ENCODE measurements at places on chromosomes 6 and 20. TPM values are rescaled to one million over a fixed set of nuclear protein-coding genes. Genes with fewer than 3 reads are reported as not detected.

The SNX21 gene
- 23.2 TPM for total RNA-seq

The EPPIN gene
- total RNA-seq = not detected

The MACROD2 gene
- total RNA-seq = 10.0 TPM

The PLN gene
- 47.2 TPM for total RNA-seq

The CLVS2 gene
- total RNA-seq = not detected

The B3GALT4 gene
- 20.2 TPM for total RNA-seq

The PROKR2 gene
- total RNA-seq = not detected

The MICB gene
- 5.7 TPM for total RNA-seq

The LY6G6D gene
- total RNA-seq = not detected

The ZFP64 gene
- total RNA-seq = 14.6 TPM

The SLC17A1 gene
- 26.3 TPM for total RNA-seq

The PDE7B gene
- 15.4 TPM for total RNA-seq

The DUSP22 gene
- 60.7 TPM for total RNA-seq

The PDYN gene
- not detected for total RNA-seq

The CEBPB gene
- total RNA-seq = 81.4 TPM

The ZNF343 gene
- 12.1 TPM for total RNA-seq

The PHIP gene
- 30.6 TPM for total RNA-seq

- DNase-seq = no peak
Observed at GRCh38 chr6:105591053-105591452, 188.2 kb upstream of the PREP start.

GRCh38 chr6:31655349-31656237, at the start of gene APOM:
Gene APOM, plus strand, starts transcription at chr6:31655894. Its CDS starts 73 bp downstream, at chr6:31655967.
- DNase-seq = no peak

- no peak for DNase-seq
Observed at GRCh38 chr20:4748847-4749246, 27.1 kb downstream of the PRND start.

- DNase-seq = peak; percentile 47
Observed at GRCh38 chr6:16700202-16700915, 60.9 kb downstream of the ATXN1 start.

DNA sequence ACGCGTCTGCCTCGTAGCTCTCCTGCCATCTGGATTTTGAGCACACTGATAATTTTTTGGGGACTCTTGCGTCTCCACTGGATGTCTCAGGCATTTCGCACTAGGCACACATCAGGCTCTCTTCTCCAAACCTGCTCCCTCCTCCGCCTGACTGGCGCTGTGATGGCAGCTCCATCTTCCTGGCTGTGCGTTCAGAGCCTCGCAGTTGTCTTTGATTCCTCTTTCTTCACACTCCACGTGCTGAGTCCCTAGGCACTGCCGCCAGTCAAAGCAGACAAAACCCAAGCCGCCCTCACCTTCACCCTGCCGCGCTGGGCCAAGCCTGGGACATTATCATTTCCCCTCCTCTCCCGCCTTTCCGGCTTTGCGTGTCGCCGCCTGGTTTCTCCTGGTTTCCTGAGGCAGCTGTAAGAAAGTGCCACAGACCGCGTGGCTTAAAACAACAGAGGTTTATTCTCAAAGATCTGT, 778 bp downstream of the PSMG4 start:
- peak; percentile 58 for DNase-seq

- DNase-seq = peak; percentile 95
Observed at GRCh38 chr6:16544006-16544405, 217.3 kb downstream of the ATXN1 start.

DNA sequence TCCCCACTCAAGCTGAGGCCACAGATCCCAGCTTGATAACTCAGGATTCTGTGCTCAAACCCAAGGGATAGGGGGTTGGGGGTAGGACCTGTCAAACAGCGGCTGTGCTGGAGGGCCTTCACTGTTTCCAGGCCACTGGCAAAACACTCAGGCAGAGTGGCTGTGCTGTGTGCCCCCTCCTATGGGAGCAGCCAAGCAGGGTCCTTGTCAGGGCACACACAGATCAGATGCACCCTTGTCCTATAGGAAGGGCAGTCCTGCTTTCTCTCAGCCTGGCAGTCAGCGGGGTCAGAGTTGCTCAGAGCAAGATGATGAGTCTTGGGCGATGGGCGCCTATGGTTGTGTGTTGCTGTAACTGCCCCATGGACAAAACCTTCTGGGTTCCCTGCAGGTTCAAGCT, 554.8 kb downstream of the TBC1D32 start:
- DNase-seq = peak; percentile 46

DNA sequence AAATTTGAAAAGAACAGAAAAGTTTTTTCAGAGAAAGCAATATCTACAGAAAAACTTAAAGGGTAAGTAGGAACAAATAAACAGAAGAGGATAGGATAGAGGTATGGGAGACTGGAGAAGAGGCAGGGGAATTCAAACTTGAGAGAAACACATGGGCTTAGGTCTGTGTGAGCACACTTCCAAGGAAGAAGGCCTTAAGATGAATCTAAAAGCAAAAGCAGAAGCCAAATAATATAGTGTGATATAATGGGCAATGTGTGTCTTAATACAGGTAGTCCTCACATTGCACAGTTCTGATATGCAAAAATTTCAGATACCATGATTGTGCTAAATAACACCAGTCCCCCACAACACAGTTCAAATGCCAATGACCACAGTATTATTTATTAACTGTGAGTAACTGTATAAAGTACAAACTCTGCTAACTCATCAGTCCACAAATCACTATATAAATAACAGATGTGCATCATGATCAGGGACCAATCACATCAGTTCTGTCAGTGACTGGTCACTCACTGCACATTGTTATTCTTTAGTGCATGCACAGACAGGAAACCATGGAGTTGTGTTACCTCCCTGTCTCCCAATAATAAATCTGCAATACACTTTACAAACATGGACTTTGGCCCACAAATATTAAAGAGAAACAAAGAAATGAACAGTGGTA, 18.6 kb downstream of the SNX14 start:
- DNase-seq = no peak

- no peak for DNase-seq
Observed at GRCh38 chr6:116019428-116019827, 41.3 kb downstream of the FRK start.

- peak; percentile 31 for DNase-seq
Observed at GRCh38 chr6:155782320-155782731, 326.7 kb upstream of the NOX3 start.

DNA sequence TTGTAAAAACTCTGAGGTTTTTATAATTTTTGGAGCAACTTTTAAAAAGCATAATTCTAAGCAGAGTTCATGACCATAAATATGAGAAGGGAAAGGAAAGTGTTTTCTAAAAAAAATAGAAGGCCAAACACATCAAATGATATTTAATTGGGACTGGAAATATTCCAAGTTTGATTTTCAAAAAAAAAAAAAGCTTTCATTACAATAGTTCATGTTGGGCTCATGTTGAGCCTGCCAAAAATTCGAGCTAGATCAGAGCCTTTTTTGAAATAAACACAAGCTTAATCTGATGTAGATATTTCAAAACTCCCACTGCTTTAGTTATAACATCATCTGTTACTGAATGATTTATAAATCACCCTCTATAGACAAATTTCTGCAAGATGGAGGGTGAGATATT, 163.4 kb upstream of the DEFB112 start:
- no peak for DNase-seq

GRCh38 chr6:44906761-44907160, 421.4 kb upstream of the RUNX2 start:
- no peak for DNase-seq

- DNase-seq = no peak
Observed at GRCh38 chr6:112879920-112880413, 532.8 kb downstream of the RFPL4B start.

GRCh38 chr6:16754274-16754673, 7.0 kb downstream of the ATXN1 start:
- no peak for DNase-seq

DNA sequence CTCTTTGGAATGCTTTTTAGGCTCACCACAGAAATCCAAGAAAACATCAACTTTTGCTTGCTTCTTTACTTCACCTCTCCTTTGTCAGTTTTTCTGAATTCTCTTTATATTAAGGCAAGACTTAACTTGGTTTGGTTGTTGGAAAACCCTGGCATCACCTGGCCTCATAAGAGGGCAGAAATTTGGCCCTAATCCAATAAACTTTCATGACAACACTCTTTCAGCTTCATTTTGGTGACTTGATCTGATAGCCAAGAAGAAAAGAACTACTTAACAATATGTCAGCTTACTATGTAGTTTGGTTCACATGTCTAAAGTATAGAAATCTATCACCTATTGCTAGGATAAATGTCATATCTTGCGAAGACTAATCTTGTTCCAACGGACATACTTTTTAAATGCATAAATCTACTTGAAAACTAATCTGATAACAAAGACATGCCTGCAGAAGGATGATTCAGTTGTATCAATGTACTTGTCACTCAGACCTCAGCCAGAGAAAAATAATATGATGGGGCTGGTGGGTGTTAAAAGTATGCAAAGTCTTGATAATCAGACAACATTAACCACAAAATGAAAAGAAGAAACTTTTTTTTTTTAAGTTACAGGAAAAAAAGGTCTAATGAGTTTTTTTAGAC, 19.3 kb upstream of the HBS1L start:
- no peak for DNase-seq

GRCh38 chr20:11235058-11235457, 561.3 kb upstream of the JAG1 start:
- peak; percentile 54 for DNase-seq

DNA sequence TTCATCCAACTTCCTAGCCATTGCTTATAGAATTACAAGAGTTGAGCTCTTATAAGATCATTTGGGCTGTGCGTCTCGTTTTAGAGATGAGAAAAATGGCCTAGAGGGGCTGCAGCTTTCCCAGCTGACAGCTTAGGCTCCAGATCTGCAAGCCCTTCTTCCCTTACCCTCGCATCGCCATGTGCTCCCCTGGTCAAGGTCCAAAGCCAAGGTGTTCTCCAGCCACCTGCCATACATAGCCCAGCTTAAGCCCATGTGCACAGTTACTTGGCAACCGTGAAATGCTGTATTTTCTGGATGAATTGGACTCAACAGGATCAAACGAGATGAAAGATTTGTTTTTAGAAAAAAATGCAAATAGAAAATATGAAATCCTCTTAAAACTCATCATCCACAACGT, 7.9 kb downstream of the MAP3K4 start:
- no peak for DNase-seq

GRCh38 chr6:163468738-163469137, 54.2 kb downstream of the QKI start:
- DNase-seq = no peak

DNA sequence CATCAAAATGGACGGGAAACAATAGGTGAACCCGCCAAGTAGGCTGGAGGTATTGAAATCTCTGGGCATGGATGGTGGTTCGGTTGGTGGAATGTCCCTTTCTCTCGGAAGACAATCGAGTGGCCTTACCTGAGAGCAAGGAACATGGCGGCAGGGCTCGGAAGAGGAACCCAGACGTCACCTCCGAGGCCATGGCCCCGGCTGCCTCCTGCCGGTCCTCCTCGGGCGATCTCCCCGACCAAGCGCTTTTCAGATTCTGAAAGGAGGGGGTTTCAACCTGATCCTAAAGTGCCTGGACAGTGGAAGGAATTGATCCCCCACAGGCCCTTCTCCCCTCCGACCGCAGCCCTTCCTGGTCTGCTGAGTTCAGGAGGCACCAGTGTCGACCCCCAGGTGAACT, 47.2 kb downstream of the GNAS-AS1 start:
- no peak for DNase-seq

DNA sequence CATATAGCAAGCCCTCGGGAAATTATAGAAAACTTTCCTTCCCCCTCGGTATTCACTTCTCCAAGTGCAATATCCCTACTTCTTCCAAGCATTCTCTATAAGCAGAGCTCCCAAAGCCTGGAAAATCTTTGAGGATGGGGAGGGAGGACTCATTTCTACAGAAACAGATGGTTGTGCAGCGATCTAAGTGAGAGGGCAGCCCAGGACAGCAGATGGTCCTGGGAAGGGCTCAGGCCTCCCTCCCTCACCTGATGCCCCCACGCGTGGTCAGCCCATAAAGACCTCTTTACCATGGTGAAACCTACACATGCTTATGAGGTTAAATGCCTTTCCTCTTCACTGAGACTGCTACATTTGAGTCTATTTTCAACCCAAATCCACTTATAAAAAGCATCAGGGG, 319.6 kb upstream of the QKI start:
- DNase-seq = peak; percentile 22

- no peak for DNase-seq
Observed at GRCh38 chr20:52340036-52340634, 148.6 kb upstream of the ZFP64 start.

DNA sequence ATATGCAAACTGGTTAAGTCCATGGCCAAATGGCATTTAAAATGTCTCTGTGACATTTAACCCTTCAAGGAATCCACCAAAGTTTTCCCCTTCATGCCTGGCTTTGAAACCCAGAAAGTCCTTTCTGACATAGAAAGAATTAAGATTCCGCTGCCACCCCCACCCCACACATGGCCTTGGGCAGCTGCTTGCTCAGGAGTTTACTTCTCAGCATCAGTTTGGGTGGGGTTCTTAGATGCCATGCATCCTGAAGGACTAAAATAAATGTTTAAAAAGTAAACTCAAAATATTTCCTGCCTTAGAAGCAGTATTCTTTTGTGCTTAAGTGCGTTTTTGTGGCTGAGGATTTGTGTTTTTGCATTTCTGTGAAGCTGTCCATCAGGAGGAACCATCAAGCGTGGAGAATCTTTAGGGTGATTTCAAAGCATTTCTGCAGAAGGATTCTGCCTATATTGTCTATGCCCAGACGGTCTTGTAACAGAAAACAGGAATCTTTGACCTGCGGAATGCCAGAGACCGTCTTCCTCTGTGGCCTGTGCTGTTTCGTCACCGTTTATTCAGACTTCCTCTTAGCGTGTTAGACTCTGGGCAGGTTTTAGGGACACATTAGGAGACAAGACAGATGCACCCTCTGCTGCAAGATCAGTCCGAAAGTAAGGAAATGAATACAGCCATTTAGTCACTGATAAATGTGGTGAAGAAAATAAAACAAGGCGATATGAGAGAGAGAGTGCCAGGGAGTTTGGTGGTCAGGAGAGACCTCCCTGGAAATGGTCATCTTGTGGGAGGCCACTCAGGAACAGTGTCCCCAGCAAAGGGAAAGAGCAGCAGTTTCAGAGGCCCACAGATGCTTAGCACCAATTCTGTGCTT, 6.2 kb downstream of the DUSP22 start:
- DNase-seq = no peak

DNA sequence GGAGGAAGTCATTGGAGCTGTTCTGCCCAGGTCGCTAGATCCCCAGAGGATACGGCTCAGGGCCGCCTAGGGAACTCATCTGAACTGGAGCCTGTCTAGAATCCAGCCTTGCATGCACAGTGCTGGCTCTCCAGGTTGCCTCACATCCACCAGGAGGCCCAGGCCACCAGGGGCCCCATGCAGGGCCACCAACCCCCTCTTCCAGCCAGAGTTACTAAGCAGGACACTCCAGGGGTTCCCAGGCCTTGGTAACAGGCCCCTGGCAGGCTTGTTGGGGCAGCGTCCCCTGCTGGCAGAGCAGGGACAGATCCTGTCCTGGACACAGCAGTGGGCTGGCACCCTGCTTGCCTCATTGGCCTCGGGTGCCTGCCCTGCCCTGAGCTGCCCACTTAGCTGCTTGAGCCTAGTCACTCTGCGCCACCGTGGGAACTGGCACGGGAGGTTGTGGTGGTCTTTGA, 35.3 kb downstream of the EFCAB8 start:
- DNase-seq = peak; percentile 66

GRCh38 chr6:154230910-154231595, 125.5 kb downstream of the IPCEF1 start:
- DNase-seq = no peak
